Stimulated activated naive CD4-positive, alpha-beta T cell treated with Interleukin-2 at 50 U/mL for 16 hours (primary cell): ENCODE measurements at places on chromosomes 2 and 18.

DNA sequence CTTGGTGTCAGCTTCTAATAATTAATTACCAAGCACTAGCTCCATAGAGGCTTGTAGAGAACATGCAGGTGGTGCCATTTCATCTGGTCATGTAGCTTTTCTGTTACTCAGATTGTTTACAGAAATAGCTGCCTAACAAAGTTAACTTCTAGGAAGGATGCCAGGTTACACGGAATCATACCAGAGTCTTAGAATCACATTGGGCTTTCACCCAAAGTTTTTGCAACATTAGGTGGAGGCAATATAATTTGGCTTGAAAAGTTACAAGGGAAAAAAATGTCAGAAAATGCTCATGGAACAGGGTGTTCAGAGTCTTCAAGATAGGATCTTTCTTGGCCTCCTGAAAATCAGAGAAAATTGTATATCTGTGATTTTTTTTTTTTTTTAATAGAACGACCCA is 135.6 kb downstream of the ARHGAP15 start:
- DNase-seq = no peak

GRCh38 chr2:222919841-222920526 is 59.1 kb downstream of the ACSL3 start:
- no peak for DNase-seq

- no peak for DNase-seq
Observed at GRCh38 chr2:187098154-187098553, 249.2 kb upstream of the ZSWIM2 start.

- no peak for DNase-seq
Observed at GRCh38 chr2:3747032-3747654, 43.8 kb downstream of the DCDC2C start.

DNA sequence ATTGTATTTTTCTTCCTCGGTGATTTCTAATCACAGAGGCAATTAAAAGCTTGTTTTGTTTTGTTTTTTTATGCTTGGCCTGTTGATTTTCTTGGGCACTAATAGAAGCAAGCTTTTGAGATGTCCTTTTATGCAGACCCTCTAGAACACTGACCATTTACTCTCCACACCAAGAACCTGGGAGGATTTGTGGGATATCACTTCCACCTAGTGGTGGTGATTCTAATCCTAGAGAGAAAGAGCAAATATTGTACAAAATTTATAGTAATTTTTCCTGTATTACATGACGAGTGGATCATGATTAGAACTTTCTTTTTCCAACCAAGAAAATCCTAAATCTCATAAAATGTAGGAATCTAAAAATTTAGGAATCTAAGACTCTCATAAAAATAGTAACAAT is 23.4 kb downstream of the NEMP2 start:
- DNase-seq = no peak

GRCh38 chr2:189439342-189439741 is 1.9 kb upstream of the WDR75 start:
- DNase-seq = no peak

- DNase-seq = no peak
Observed at GRCh38 chr2:224688997-224689396, 27.2 kb downstream of the CCDC195 start.

GRCh38 chr2:79716266-79716665 is 203.4 kb downstream of the CTNNA2 start:
- DNase-seq = no peak

- DNase-seq = no peak
Observed at GRCh38 chr2:126368758-126369157, 287.2 kb upstream of the GYPC start.
